ENCODE measurements at places on chromosomes 5 and 9. TPM values are rescaled to one million over a fixed set of nuclear protein-coding genes. Genes with fewer than 3 reads are reported as not detected.

ABLIM3 gene
- total RNA-seq, result 0.61 TPM

TMEM174 gene
- total RNA-seq, result not detected

GRCh38 chr5:28301712-28302111, 1263.3 kb upstream of the CDH9 start:
- ATAC-seq, result no peak

GRCh38 chr9:134916161-134916665, 1.5 kb downstream of the FCN1 start:
- no peak for ATAC-seq

SNCB gene
- total RNA-seq, result not detected

DNA sequence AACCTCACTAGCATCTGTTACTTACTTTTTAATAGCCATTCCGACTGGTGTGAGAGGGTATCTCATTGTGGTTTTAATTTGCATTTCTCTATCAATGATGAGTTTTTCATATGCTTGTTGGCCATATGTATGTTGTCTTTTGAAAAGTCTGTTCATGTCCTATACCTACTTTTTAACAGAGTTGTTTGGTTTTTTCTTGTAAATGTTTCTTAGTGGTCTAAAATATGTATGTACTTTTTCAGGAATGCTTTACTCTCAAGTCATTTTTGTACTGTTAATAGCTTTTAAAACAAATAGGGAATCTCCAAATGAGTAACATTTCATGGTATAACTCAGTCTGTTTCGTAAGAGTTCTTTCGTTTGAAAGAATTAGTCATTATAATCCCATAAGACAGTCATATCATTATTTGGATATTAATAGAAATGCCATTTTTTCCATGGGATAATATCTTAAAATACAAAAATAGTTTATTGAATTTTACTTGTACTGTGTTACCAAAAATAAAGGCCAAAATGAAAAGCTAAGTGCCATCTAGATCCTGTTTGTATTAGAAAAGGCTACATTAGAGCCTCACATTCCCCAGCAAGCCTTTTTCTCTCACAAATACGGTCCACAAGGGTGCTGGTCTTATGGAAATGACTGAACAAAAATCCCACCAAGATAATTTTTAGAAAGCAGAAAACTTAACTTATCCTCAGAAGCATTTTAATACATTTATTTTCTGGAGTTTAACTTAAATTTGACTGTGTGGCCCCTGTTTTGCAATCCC, 247.7 kb downstream of the PJA2 start:
- peak; percentile 44 for ATAC-seq

TAL2 gene
- total RNA-seq, result not detected

GRCh38 chr5:155091768-155092717, 78.5 kb downstream of the KIF4B start:
- no peak for ATAC-seq

SPAAR gene
- not detected for total RNA-seq

- no peak for ATAC-seq
Measured at GRCh38 chr5:136212252-136212721, 19.3 kb upstream of the SMIM32 start.

- ATAC-seq, result no peak
Measured at GRCh38 chr5:146410272-146410671, 36.9 kb upstream of the TCERG1 start.

DNA sequence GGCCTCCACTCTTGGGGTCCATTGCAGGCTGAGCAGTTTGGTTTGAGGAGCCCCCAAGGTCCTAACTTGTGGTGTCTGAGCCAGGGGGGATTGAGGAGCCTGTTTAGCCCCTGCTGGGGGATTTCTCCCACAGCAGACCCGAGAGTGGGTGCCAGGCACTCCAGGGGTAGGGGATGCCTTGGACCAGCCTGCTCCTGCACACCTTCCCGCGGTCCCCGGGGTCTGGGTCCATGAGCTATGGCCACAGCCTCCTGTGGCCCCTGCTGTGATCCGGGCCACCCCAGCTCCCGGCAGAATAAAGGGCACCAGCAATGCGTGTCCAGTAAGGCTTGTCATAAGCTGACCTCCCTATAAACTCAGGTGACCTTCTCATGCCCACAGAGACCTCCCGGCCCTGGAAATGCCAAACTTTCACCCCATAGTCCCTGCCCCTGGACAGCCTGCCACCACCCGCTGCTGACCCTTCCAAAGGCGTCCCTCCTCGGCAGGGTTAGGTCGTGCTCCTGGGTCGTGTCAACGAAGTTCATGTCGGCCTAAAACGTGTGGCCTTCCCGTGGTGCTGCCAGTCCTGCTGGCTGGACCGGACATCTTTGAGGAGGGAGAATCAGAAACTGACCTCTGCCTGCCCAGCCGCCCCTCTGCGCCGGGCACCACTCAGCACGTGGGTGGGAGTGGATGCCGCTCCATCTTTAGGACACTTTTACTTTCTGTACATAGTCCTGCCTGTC, 137.6 kb downstream of the MRPL36 start:
- no peak for ATAC-seq

- peak; percentile 84 for ATAC-seq
Measured at GRCh38 chr5:35626108-35626507, 8.4 kb downstream of the SPEF2 start.

- no peak for ATAC-seq
Measured at GRCh38 chr9:134230942-134231325, 66.6 kb upstream of the RNU6ATAC start.

- peak; percentile 28 for ATAC-seq
Measured at GRCh38 chr5:10448754-10449360, 7.2 kb downstream of the ROPN1L start.

GRCh38 chr9:124551472-124552272, 44.5 kb upstream of the NR5A1 start:
- ATAC-seq, result peak; percentile 88

SOHLH1 gene
- not detected for total RNA-seq

GRCh38 chr5:1479581-1480188, 34.4 kb upstream of the SLC6A3 start:
- no peak for ATAC-seq

- ATAC-seq, result no peak
Measured at GRCh38 chr9:34520096-34520495, 2.7 kb downstream of the ENHO start.

OR1N1 gene
- total RNA-seq, result not detected

IL3 gene
- 9.0 TPM for total RNA-seq

DNA sequence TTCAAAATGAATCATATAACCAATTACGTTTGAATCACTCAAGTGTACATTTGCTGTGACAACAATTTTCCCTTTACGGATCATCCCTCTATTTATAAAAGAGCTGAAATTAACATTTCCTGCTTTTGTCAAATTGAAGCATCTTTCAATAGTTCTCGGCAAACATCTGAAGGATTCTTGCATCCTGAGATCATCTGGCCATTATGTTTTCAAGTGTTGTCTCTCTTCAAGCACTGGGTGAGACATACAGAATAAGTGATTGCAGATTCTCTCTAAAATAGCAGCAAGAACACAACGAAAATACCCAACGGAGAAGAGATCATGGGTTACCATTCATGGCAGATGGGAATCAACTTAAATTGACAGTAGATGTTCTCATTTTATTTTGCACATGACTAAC, 283.4 kb upstream of the GRAMD2B start:
- ATAC-seq, result no peak

- no peak for ATAC-seq
Measured at GRCh38 chr5:152995214-152995725, 495.2 kb upstream of the GRIA1 start.

- ATAC-seq, result no peak
Measured at GRCh38 chr5:41695920-41696582, 174.2 kb downstream of the OXCT1 start.

ROR2 gene
- total RNA-seq, result 0.08 TPM

GRCh38 chr9:6628704-6629103, 16.8 kb downstream of the GLDC start:
- ATAC-seq, result no peak

RGS14 gene
- total RNA-seq, result 102 TPM

GRCh38 chr9:133762488-133763271, 24.5 kb upstream of the SARDH start:
- ATAC-seq, result no peak

DNA sequence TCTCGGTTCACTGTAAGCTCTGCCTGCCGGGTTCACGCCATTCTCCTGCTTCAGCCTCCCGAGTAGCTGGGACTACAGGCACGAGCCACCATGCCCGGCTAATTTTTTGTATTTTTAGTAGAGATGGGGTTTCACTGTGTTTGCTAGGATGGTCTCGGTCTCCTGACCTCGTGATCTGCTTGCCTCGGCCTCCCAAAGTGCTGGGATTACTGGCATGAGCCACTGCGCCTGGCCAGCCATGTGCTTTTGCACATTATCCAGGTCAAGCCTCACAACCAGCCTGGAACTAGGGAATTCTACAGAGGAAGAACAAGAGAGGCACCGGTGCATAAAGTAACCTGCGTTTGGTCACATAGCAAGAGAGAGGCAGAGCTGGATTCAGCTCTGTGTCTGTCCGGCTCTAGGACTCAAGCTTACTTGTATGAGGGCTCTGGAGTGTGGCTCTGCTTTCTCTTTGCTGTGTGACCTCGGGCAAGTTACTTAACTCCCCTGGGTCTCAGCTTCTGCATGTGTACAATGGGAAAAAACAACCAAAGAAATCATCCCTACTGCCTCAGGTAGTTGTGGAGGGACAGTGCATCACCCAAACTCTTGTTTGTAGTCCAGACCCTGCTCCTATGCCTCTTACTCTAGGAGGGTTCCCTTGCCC, 6.3 kb downstream of the FGF18 start:
- ATAC-seq, result no peak

DNA sequence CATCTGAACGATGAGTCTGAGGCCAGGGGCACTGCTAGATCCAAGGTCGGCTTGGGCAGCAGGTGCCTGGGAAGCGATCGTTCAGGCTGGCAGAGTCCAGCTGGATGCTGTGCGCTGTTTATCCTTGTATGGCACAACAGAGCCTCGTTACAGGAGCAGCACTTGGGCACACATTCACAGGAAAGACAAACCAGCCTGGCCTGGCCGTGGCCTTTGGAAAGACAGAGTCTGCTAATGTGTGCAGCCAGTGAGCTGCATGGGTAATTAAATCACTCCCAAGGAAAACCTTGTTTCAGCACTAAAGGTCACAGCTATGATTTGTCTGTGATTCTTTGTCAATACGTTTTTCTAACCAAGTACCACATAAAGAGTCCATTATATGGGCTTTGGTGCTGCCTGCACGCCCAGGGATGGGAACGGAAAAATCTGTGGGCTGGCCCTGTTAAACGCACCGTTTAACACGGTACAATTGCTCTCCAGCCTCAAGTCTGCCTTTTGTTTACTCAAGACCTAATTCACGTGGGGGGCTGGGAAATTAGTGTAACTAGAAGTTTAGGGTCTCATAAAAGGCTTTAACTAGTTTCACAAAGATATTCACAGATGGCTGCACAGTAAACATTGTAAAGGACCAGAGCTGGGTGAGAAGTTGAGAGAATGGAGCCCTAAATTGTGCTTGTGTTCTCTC, 509.3 kb downstream of the KDM4C start:
- ATAC-seq, result no peak

DNA sequence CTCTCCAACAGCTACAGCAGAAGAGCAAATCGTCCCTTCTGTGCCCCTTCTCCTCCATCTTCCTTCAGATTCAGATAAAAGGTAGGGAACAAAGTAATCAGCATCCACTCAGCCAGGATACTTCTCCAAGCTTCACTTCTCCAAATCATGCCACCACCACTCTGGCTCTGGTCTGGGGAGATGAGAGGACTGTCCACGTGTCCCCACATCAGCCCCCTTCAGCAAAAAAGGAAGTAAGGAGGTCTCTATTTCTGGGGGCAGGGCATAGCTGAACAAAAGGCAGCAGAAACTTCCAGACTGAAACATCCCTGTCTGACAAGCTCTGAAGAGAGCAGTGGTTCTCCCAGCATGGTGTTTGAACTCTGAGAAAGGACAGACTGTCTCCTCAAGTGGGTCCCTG, 116.9 kb downstream of the C5orf15 start:
- no peak for ATAC-seq

AHRR gene
- total RNA-seq, result 78.1 TPM

DNA sequence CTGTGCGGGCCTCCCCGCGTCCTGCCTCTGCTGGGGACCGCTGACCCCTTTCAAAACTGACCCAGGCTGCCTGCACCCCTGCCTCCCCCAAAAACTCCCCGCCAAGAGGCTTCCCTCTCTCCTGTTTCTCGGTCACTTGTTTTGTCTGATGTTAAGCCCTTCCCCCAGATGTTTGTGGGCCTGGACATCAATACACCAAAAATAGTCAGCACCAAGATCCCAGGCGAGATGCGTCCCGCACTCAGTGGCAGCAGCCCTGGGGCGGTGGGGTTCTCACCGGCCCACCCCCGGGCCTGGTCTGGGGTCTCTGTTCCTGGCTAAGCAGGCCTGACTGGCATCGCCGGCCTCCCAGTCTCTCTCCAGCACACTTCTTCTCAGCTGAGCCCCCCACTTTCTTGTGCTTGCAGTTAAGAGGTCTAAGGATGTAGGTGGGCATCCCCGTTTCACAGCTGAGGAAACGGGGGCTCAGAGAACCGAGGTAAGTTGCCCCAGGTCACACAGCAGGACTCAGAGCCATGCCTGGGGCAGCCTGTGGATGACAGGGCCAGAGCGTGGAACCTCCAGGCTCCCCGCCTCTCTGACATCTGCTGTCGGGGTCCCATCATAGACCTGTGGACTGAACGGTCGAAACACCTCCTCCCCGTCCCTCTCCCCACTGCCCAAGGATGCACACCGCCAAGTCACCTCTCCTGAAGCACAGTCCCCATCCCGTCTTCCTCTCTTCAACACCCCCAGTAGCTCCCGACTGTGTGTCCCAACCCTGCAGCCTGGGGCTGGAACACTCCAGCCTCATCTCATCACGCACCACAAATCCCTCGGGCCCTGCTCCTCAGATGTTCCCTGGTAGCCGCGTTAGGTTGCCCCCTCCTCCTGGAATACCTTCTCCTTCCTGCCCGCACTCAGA, 16.8 kb downstream of the FIBCD1 start:
- no peak for ATAC-seq

FBP2 gene
- total RNA-seq, result not detected

- ATAC-seq, result no peak
Measured at GRCh38 chr9:16075696-16076095, 522.9 kb downstream of the CCDC171 start.

DNA sequence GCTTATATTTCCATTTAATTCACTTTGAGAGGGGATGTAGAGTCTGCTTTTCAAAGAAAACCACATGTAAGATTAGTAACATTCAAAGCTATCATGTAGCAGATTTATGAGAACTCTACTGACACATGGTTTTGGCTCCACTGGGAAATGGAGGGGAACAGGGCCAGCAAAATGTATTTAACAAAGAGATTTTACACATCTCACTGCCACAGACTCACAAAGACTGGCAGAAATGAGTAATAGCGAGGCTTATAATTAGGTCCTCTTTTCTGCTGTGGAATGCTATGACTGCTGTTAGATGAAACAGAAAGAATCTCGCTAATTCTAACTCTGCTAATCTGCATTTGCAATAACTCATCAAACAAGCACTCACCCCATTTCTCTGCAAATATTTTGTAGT, 4.5 kb downstream of the DAP start:
- ATAC-seq, result peak; percentile 11

C9orf72 gene
- 9.7 TPM for total RNA-seq

DNA sequence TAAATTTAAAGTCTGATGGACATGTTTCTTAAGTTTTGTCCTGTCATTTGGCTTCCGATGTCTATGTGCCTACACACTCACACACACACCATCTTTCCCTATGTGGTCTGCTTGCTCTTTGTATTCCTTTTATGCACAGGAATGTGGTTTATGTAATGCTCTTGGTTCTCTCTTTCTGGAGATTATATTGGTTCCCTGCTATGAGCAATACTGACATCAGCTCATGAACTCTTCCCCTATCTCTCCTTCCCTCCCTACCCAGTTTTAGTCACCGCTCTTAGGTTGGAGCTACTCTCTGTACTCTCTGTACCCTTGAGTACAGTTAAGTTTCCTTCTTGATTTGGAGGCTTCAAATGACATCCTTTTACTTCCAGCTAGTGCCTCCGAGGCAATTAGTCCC, 77.9 kb upstream of the MVB12B start:
- ATAC-seq, result peak; percentile 50

C5orf34 gene
- total RNA-seq, result 11.7 TPM

- ATAC-seq, result no peak
Measured at GRCh38 chr9:133334161-133334560, 1.8 kb downstream of the SURF6 start.
